A172 (cell line): ENCODE measurements at places on chromosomes 4 and X.

DNA sequence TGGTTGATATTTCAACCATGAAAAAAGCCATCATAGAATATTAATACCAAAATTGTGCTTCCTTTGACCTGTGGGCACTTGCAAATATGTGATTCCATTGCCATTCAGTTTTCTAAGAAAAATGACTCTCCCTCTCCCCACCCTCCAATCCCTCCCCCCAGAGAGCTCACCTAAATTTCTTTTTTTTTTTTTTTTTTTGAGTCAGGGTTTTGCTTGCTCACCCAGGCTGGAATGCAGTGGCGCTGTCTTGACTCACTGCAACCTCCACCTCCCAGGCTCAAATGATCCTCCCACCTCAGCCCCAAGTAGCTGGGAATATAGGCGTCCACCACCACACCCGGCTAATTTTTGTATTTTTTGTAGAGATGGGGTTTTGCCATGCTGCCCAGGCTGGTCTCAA lies 47.0 kb downstream of the SNX25 start:
- peak; percentile 52 for DNase-seq

- no peak for DNase-seq
Measured at GRCh38 chr4:108878806-108879205, 116.0 kb upstream of the ETNPPL start.

DNA sequence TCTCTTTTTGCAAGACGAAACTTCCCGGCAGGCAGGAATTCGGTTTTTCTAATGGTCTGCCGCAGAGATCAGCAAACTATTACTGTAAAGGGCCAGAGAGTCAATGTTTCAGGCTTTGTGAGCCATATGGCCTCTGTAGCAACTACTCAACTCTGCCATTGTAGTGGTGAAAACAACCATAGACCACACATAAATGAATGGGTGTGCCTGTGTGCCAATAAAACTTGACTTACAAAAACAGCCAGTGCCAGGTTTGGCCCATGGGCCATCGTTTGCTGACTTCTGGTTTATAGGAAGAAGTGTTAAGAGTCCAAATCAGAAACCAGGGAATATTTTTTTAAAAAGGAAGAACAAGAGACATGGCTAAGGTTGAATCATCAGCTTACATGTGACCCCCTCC lies 163.0 kb downstream of the SH3KBP1 start:
- no peak for DNase-seq

GRCh38 chr4:174935607-174936006 lies 17.4 kb downstream of the ADAM29 start:
- no peak for DNase-seq

DNA sequence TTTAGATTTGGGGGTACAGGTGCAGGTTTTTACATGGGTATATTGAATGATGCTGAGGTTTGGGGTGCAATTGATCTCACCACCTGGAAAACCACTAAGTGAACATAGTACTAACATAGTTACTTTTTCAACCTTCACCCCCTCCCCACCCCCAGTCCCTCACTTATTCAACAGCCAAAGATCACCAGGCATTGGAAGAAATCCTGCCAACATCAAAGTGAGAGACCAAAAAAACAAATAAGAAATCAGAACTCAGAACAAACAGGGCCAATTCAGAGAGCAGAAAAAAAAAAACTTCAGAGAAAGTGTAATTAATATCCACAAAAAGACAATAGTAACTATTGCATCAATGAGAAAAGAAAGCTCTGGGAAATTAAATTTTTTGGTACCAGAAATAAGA lies 20.5 kb upstream of the LAP3 start:
- DNase-seq = no peak

DNA sequence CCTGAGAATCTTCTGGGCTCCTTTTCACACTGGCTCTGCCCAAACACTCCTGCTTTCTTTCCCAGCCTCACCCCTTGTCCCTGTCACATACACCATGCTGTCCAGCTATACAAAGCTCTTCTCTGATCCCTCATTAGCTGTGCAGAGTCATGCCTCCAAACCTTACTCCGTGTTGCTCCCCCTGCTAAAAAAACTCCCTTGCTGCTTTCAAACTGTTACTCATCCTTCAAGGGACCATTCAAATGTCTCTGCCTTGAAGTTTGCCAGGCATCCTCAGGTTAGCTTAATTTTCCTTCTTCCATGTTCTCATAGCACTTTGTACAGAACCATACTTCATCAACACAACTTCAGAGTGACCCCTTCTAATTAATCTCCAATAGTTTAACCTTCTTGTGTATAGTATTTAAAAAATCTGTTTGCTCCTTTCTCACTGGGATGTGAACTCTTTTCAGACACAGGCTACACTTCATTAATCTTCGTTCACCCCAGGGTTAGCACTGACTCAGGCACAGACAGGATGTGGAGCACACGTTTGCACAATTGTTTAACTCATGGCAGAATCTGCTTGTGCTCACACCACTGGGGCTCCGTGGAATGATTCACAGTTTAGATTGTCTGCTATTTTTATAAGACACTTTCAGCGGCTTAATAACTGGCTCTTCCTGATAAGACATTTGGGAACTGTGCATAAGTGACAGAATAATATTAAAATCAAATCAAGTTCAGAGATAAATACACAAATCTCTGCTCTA lies 21.4 kb upstream of the SEL1L3 start:
- no peak for DNase-seq

GRCh38 chr4:158630893-158631292 lies 40.8 kb downstream of the C4orf46 start:
- DNase-seq = peak; percentile 78

GRCh38 chr4:80006935-80007744 lies 65.9 kb downstream of the ANTXR2 start:
- DNase-seq = no peak

GRCh38 chrX:10620121-10620699 lies at the start of gene MID1:
TSS of gene MID1 (minus strand) at chrX:10620585. CDS start at chrX:10567547, 53,038 bp downstream.
- DNase-seq = peak; percentile 73

DNA sequence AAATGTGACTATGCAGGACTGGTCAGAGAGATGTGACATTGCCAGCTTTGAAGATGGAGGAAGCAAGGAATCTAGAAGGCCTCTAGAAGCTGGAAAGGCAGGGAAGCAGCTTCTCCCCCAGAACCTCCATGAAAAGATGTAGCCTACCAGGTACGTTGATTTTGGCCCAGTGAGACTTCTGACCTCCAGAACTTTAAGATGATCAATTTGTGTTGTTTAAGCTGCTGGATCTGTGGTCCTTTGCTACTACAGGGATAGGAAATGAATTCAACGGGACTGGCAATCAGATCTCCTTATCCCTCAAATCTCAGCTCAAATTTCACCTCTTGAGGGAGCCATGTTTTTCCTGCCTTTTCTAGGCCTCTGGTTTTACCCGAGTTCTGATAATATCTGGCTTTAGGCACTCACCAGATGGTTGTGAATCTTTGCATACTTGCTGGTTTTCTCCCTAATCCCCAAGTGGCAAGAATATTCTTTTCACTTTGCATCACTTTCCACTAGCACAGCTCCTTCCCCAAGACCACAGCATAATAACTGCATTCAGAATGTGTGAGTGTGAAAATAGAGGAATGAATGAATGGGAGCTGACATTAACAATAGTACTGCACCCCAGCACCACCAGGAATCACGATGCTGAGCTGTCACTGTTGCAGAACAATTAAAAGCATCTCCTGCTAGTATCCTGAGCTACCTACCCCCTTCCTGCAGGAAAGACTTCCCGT lies 25.5 kb upstream of the TMSB4X start:
- no peak for DNase-seq

DNA sequence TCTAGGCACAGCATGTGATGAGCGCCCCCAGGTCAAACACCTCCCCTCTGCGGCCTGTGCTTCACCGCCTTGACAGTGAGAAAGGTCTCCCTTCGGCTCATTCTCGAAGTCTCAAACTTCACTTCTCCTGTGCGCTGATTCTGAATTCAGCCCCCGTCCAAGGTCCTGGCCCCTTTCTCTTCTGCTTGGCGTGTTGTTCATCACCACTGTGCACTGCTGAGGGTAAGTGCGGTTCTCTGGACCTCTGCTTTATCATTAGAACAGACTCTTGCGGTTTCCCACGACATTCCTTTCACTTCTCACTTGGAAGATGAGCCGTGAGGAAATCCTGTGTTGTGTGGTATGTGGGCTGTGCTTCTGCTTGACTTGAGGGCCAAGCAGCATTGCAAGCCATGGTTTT lies 11.9 kb downstream of the HTT-AS start:
- DNase-seq = peak; percentile 43

- peak; percentile 31 for DNase-seq
Measured at GRCh38 chr4:93646233-93646930, 182.2 kb upstream of the ATOH1 start.

GRCh38 chr4:142474398-142475087 lies 371.6 kb downstream of the INPP4B start:
- peak; percentile 46 for DNase-seq

DNA sequence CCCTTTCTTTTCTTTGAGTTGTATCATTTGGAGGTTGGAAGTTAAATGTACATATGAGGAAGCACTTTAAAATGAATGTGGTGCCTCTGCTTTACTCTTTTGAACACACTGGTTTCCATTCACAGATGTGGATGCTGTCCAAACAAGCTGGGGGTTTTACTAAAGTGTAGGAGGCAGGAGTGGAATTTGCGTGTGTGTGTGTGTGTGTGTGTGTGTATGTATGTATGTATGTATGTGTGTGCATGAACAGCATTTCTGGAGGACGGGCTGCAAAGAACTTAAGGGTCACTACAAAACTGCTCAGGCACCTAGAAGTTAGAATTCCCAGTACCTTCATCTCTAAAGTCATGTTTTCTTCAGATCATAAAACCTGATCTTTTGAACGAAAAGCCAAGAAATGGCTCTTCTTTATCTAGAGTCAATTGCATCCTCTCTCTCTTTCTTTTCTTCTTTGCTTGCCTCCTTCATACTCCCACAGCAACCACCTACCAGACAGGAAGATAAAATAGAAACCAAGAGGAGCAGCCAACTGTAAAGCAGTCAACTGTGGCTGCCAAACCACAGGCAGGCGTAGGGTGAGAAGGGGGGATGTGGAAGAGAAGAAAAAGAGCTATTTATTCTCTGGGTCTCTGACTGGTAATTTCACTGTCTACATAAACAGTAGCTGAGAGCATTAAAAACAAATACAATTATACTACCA lies 177.0 kb upstream of the RASGEF1B start:
- no peak for DNase-seq

GRCh38 chr4:39259571-39260330 lies 77.4 kb downstream of the WDR19 start:
- DNase-seq = no peak

DNA sequence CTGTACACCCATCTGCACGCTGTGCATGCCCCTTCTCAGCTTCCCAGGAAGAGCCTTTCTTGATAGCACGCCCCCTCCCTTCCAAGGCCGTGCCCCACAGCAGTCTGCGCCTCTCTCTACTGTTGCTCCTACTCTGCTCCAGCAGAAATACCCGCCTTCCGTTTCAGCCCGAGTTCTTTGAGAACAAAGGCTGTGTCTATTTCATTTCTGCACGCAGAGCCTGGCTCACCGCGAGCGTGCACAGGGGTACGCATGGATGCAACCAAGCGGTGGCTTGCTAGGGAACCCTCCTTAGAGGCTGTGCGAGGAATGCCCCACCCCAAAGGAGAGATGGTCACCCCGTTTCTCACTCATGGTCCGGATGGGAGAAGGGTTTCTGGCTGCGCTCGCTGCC lies 485 bp downstream of the AADAT start:
- DNase-seq = no peak

DNA sequence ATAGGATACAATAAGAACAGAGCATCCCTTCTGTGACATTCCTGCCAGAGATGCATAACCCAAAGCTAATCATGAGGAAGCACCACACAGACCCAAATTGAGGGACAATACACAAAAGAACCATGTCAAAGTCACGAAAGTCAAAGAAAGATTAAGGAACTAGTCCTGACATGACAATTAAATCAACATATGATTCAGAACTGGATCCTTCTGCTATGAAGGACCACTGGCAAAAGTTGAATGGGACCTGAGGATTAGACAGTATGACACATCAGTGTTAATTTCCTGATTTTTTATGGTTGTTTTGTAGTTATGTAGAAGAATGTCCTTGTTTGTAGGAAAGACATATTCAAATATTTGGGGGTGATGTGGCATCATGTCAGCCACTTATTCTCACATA lies 13.9 kb downstream of the ACOT9 start:
- DNase-seq = no peak

DNA sequence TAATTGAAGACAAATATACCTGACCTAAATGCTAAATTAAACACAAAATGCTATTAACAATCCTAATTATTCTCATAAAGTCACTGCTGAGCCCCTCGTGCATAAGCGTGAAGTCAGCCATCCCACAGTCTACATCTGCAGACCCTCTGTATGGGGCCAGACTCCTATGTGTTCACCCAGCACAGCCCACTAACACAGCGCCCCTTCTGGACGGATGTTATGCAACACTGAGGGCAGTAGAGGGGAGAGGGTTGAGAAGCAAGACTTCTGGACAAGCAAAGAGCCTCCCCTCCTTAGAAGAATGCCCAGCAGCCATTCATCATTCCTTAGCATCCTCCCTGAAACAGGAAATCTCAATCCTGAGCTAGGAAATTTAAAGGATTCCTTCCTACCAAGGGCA lies 7.9 kb downstream of the TRPC3 start:
- DNase-seq = no peak

DNA sequence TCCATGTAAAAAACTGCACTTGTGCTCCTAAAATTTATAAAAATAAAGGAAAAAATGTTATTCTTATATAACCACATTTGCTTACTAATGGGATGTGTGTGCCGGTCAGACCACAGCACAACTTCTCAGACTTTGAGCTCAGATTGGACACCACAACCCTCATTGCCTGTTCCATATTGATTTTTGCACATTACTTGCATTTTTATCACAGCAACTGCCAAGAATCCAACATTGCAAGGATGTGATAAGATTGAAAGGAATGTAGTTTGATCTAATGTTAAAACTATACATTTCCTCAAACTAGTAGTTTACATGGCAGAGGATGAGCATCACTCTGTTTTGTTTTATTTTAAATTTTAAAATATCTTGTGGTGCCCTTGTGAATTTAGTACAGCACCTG lies 227.8 kb downstream of the KDR start:
- DNase-seq = no peak

- DNase-seq = no peak
Measured at GRCh38 chr4:118353534-118354030, 779 bp upstream of the PRSS12 start.

DNA sequence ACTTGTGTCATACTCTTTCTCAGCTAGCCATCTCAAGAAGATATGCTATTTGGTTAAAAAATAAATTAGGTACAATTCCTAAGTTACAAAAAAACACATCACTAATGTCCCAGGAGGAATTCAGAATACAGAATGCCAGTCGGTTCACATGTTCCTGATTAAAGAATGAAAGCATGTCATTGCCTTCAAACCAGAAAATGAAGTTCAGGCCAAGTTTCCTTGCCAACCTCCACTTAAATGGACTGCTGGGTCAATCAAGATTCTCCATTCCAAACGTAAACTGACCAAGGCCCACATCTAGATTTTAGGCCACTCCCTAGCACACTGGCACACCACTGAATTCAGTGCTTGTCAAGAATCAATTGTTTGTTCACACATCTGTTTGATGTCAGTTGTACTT lies 6.5 kb downstream of the PIGA start:
- no peak for DNase-seq

- DNase-seq = no peak
Measured at GRCh38 chrX:40247848-40248622, 150.3 kb upstream of the BCOR start.

GRCh38 chr4:128310266-128310697 lies 22.7 kb upstream of the PGRMC2 start:
- DNase-seq = no peak
